Urothelium cell line (cell line): ENCODE measurements at places on chromosomes 13 and 19.

GRCh38 chr19:32373585-32374295 lies 28.3 kb downstream of the ZNF507 start:
- DNase-seq, result peak; percentile 82

GRCh38 chr19:40217934-40218890 lies at the start of gene TTC9B:
TTC9B (minus strand) TSS chr19:40218384; CDS start chr19:40218381, 3 bp downstream.
- DNase-seq, result peak; percentile 35

DNA sequence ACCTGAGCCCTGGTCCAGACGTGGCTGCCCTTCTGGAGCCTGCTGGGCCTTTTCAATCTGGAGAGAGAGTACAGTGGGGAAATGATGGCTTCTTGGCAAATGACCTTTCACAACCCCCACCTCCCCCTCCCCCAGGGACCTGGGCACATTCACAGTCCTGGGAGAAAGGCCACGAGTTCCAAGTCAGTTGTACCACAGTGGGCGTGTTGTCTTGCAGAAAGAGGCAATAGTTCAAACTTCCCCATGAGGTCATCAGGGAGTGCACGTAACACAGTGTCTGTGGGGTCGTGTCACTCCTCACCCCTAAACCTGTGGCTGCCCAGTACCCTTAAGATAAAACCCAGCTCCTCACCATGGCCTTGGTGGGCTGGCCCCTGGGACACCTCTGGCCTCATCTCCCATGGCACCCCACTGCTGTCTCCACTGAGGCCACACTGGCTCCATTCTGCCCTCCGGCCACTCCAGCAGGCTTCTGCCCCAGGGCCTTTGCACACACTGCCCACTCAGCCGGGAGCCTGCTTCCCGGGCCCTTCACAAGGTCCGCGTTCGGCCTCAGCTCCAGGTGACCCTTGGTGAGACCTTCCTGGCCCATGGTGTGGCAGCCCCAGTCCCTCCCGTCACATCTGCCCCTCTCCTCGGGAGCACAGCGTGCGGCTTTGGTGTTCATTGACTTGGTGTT lies 13.3 kb downstream of the PLIN4 start:
- no peak for DNase-seq

- no peak for DNase-seq
Measured at GRCh38 chr13:39895254-39895653, 239.8 kb downstream of the COG6 start.

- no peak for DNase-seq
Measured at GRCh38 chr19:41325947-41326706, 16.2 kb downstream of the CCDC97 start.

GRCh38 chr13:51760592-51760991 lies 43.4 kb downstream of the DHRS12 start:
- no peak for DNase-seq

- DNase-seq, result no peak
Measured at GRCh38 chr19:48436586-48436985, 9.2 kb upstream of the GRWD1 start.

DNA sequence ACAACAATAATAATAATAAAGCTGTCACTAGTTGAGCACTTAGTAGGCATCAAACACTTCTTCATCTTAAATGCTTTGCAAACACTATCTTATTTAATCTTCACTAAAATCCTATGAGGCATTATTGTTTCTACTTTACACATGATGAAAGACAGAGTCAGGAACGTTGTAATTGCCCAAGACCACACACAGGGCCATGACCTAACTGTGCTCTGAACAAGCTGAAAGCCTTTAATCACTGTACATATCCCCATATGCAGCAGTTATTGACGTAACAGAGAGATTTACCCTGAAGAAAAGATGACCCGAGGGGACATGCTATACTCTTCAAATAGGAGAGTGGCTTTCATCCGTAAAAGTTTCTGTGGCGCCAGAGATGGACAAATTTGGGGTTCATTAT lies 53.0 kb downstream of the SACS start:
- no peak for DNase-seq

DNA sequence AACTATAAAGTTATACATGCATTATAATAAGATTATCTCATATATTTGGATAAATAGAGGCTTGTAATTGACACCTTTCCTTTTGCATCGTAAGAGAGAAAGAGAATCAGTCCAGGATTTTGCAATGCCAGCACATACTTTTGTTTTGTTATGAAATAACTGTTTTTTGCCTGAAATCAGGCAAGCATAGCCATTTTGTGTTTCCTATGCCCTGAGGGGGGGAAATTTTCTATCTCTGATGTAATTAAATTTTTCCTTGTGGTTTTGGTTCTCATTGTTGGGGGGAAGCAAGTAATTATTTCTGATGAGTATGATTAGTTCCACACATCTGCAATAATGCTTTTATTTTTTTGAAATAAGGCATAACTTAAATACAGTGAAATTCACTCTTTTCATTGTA lies 229.4 kb downstream of the NDFIP2 start:
- no peak for DNase-seq

DNA sequence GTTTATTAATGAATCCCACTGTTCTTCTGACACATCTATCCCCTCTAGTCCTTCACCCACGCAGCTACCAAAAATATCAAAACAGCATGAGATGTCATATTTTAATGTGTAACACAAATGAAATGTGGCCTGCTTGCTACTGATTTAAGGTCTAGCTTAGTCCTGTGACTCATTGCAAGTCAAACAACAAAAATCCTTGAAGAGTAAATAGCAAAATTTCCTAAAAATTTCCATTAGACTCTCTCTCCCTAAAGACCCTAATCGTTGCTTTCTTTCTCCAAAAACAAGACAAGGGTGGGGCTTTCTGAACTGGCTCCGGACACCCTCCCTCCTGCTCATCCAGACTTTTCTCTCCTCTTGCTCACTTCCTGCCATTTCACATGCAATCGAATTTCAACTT lies 99.9 kb upstream of the IPO5 start:
- no peak for DNase-seq

DNA sequence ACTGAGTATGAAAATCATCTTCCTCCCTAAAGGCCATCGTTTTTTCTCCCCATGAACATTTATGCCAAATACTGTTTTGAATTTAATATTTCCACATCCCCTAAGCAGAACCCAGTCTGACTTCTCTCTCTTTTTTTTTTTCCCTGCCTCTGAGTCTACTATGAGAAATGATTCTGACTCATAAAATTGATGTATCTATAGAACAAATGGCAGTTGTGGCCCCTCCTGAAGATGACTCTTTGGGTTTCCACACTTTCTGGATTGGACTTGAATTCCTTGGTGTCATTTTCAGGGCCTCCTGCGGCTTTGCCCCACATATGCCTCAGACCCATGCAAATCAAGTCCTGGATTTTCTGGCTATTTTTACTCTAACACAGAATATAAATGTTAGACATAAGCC lies 22.7 kb upstream of the NAXD start:
- DNase-seq, result no peak

DNA sequence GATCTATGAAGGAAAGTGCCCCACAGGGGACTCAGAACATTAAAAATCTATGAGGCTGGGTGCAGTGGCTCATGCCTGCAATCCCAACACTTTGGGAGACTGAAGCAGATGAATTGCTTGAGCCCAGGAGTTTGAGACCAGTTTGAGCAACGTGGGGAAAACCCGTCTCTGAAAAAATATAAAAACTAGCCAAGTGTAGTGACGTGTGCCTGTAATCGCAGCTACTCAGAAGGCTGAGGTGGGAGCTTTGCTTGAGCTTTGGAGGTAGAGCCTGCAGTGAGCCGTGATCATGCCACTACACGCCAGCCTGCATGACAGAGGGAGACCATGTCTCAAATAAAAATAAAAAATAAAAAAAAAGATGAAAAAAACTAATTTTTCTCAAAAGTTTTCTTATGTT lies 1070.6 kb downstream of the PCDH9 start:
- DNase-seq, result no peak

- no peak for DNase-seq
Measured at GRCh38 chr19:23263870-23264590, 13.8 kb upstream of the ZNF724 start.

DNA sequence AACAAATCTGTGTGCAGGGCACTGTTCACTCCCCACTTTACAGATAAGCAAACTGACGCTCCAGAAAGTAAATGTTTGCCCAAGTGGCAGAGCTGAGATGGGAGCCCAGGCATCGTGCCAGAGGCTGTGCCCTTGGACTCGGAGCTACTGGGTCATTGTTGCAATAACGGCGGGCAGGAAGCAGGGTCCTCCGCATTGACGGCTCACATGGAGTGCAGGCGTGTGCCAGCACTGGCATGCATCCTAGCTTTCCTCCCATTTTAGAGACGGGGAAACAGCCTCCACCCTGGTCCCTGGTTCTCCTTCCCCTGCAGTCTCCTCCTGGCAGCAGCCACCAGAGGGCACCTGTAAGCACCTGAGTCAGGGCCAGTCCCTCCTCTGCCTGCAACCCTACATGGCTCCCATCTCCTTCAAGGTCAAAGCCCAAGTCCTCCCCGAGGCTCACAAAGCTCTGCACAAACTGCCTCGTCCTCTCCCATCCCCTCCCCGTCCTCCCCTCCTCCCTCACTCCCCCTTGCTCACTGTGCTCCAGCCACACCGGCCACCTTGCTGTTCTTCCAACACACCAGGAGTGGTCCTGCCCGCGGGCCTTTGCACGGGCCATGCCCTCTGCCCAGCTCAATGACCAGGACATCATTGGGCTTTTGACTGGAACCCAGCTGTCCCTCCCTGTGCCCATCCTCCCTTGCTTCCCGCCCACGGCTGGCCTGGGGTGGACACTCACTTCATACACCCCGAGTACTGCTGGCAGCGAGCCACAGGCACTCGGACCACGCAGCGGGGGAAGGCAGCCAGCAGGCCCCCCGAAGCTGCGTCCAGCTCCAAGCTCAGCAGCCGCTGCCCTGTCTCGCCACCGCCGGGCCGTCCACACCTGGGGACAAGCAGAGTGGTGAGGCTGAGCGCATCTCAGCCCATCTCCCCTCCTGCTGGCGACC lies 7.7 kb upstream of the LRG1 start:
- no peak for DNase-seq

GRCh38 chr19:16660763-16661479 lies at the start of gene TMEM38A:
TMEM38A (plus strand) TSS chr19:16661139; CDS start chr19:16661218, 79 bp downstream.
- DNase-seq, result peak; percentile 62

- DNase-seq, result no peak
Measured at GRCh38 chr19:30385174-30385573, 13.0 kb downstream of the ZNF536 start.

DNA sequence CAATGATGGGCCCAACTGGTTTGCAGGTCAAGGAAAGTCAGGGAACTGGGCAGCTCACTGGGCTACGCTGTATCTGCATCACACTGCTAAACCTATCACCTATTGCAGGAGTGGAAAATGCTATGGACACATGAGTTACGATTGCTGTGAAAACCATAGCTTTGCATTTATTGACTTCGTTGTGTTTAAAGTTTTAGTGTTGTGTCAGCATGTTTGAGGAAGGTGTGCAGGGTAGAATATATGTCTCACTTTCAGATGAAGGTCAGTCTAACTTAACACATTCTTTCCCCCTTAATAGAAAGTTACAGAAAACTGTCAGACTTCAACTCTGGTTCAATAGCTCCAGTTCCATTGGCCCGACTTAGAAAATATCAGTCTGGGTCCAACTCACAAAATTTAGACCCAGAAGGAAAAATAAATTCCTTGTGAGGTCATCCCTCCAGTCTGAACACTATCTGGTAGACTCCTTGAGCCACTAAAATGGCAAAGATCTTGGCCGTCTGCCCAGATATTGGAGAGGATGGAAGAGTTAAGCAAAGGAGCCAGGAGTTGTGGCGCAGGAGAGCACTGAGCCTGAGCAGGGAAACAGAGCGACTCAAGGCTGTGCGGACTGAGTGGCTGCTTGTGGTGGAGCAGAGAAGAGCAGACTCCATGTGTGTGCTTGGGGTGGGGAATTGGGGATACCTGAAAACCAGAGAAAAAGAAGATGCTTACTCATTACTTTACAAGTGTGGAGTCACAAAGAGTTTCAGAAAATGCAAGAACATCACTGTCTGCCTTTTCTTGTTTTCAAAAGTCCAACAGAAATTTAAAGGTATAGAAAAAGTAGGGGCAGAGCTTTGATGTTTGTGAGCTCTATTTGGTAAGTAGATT lies 518.5 kb downstream of the FGF9 start:
- no peak for DNase-seq

- DNase-seq, result no peak
Measured at GRCh38 chr19:47058621-47059022, 10.2 kb upstream of the TMEM160 start.

DNA sequence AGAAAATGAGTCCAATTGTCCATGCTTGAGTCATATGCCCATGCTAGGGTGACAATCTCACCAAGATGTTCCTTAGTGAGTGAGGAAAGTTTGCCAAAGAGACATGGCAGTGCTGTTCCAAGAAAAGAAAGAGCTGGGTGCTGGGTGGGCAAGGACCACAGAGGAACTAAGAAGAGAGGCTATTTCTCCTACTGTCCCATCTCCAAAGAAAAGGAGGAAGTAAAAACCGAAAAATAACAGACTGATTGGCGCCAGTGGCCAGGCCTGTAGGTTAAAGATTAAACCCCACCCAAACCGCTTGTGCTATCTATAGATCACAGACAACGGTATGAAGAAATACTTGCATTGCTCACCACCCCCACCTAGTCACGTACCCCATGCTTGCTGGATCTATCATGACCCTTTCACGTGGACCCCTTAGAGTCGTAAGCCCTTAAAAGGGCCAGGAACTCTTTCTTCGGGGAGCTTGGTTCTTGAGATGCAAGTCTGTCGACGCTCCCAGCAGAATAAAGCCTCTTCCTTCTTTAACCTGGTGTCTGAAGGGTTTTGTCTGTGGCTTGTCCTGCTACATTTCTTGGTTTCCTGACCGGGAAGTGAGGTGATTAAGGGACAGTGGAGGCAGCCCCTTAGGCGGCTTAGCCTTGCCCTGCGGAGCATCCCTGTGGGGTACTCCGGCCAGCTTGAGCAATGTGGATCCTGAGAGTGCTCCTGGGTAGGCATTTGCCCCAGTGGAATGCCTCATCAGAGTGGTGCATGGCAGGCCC lies 606.5 kb downstream of the UQCRFS1 start:
- no peak for DNase-seq

DNA sequence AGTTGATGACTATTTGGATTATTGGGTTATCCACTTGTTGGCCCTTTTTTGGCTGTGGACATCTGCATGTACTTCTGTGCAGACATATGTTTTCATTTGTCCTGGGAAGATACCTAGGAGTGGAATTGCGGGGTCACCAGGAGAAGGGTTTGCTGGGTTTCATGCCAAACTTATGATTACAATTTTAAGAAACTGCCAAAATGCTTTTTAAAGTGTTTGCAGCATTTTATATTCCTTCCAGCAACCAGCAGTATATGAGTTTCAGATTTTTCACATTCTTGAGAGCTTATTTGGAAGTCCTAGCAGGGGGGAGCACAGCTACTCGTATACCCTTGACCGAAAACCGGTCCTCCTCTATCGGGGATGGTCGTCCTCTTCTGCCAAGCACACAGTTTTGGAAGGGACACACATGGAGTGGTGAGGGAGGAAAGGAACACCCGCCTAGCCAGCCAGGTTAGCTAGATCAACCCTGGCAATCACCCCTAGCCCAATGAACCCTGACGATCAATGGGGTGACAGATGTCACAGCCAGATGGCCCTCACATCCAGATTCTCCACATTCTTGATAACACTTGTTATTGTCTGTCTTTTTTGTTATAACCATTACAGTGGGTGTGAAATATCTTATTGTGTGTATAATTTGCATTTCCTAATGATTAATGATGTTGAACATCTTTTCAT lies 26.7 kb upstream of the RNF113B start:
- DNase-seq, result no peak
